Activated CD8-positive, alpha-beta memory T cell treated with anti-CD3 and anti-CD28 coated beads for 1 hour (primary cell): ENCODE measurements at places on chromosomes 2 and 18.

DNA sequence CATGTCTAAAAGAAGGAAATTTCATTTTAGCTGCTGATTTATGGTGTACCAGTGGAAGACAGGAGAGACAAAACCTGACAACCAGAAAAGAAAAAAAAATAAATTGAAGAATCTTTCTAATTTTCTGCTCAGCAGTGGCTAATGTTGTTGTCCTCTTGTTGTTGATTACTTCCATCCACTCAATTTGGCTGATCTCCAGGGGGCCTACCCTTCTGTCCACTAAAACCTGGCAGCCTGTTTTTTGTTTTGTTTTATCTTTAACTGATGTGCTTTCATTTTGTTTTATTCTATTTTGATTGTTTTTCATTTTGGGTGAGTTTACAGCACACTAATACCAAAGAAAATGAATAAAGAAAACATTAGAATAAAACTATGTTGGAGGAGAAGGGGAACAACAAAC, 27.4 kb downstream of the TFPI start:
- no peak for DNase-seq

DNA sequence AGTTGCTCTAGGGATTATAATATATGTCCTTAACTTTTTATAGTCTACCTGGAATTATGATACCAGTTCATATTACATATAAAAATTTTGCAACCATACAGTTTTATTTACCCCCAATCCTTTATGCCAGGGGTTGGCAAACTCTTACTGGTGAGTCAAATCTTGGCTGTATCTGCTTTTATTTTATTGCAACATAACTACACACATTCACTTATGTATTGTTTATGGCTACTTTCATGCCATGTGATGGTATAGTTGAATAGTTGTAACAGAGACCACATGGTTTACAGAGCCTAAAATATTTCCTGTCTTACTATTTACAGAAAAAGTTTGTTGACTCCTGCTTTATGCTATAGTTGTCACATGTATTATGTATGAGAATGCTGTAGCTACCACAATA, 25.8 kb upstream of the DLX2 start:
- no peak for DNase-seq

DNA sequence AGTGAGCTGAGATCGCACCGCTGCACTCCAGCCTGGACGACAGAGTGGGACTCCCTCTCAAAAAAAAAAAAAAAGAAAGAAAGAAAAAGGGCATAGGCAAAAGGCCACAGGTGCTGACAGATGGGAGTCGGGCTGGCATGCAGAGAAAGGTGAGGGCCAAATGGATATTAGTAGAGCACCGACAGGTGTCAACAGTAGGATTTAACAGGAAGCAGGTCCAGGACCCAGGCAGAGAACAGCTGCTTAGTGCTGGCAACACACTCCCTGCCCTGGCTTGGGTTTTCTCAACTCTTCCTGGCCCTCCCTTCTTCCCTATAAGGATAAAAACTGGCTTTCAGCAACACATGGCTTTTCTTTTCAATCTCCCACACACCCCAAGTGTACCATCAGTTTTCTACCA, 84.9 kb downstream of the MRO start:
- no peak for DNase-seq

GRCh38 chr2:24382363-24383073, 22.2 kb upstream of the ITSN2 start:
- peak; percentile 19 for DNase-seq

DNA sequence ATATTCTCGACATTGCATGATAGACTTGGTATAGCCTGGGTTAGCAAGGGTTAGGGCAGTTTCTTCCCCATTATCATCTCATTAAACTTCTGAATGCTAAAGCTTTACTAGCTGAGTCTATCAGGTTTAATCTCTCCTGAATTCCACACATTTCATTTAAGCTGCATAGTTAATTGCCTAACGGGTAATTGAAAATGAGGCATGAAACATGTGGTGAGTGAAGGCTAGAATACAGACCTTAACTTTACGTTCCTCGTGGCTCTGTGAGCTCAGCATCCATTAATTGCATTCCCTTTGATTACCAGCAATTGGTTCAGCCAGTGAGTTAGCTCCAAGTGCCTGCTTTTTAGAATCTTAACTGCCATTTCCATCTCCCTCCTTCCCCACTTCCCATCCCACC, 126.5 kb upstream of the MEX3C start:
- no peak for DNase-seq

GRCh38 chr2:74985978-74986609, 27.7 kb downstream of the POLE4 start:
- no peak for DNase-seq

DNA sequence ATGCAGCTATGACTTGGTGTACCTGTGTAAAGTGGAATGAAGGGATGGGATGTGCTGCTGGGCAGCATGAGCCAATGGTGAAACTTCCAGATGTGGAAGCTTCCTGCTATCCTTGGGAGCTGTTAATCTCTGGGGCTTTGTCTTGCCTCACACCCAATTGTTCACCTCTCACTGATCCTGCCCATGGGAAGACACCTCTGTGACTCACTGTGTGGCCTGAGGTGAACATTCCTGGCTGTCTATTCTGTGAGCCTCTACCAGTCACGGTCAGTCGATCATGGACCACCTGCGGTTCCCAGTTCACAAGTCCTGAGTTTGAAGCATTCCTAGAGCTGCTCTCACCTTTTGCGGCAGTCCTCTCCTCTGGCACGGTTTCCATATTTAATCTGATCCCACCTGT, 12.1 kb downstream of the NEURL3 start:
- no peak for DNase-seq

GRCh38 chr2:215171151-215171550, 32.7 kb upstream of the ABCA12 start:
- no peak for DNase-seq

GRCh38 chr2:68748568-68748967, 14.0 kb downstream of the ARHGAP25 start:
- no peak for DNase-seq

DNA sequence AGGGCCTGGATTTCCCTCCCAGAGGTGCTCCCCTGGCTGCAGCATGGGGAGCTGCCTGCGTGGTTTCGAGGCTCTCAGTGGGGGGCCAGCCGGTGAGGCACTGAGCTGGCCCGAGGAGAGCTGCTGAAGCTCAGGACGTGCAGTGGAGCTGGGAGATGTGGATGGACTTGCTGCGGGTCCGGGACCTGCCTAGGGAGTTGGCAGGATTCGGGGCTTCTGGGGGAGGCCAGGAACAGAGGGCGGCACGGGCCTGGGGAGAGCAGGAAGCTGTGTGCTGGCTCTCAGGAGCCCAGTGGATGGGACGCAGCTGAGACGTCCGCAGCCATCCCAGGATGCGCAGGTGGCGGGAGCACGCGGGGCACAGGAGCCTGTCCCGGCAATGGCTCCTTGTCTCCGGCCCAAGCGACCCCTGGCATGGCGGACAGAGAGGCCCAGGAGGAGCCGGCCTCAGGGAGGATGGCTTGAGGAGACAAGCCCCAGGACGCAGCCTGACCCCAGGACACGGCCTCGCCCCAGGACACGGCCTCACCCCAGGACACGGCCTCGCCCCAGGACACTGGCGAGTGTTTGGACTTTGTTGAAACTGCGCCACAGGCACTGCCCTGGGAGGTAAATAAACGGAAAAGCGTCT, 116.1 kb downstream of the NFATC1 start:
- no peak for DNase-seq
